ENCODE measurements at places on chromosomes 11 and 22.

DNA sequence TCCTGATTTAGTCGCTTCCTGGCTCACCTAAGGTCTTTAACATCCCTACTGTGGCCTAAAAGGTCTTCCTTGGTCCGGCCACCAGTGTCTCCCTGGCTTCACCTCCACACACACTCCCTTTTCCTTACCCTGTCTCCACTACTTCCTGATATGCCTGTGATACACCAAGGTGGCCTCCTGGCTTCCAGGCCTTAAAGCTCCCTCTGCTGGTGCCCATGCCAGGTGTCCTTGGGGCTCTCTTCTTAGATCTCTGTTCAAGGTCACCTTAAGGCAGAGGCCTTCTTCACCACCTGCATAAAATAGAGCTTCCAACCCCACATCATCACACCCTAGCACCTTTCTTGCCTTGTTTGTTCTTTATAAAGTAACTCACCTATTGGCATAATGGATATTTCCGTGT lies 787.7 kb downstream of the NTM start:
- DNase-seq = peak; percentile 32

DNA sequence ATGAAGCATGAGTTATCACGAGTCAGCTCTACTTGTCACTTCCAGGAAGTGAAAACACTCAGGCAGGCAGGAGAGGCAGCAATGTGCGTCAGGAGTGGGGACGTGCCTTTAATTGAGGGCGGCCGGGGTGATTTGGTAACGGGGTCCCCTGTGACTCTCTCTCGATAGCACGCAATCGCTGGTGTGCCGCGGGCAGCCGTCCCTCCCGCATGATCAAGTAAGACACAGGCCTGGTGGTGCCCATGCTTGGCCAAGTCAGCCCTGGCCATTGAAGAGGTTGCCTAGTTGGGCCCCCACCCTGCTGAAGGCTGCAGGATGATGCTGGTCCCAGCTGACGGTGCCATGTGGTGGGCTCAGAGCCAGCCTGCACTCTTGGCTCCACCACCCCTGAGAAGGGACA lies 29.7 kb downstream of the CACNG2 start:
- DNase-seq = no peak

DNA sequence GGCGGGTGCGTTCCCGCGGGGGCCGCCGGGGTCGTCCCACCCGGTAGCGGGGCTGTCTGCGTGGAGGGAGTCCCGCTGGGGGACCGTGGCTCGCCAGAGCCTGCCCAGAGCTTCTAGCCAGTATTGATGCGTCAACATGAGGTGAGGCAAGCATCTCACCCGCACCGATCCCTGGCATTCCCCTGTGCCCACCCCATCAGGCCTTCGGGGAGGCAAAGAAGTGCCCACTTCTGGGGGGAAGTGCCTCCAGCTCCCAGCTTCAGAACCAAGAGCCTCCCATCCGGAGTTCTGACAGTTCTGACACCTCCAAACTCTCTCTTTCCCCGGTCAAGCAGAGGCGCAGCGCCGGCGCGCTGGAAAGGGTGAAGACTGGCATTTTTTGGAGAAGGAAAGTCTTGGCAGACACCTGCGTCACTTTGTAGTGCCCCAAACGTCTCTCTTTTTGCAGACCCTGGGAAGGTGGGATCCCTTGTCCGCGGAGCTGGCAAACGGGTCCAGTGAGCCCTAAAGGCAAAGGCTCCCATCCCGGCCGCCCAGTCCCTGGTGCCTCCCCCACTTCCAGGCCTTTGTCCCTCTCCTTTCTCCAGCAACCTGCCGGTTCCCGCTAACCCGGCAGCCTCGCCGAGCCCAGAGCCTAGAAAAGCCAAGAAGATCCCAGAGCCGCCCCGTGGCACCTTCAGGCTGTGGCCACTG lies 3.2 kb upstream of the PAX6 start:
- no peak for DNase-seq

- DNase-seq = no peak
Observed at GRCh38 chr11:73559743-73560142, 38.2 kb downstream of the FAM168A start.

GRCh38 chr11:69531071-69531716 lies 49.7 kb downstream of the LINC01488 start:
- DNase-seq = no peak

DNA sequence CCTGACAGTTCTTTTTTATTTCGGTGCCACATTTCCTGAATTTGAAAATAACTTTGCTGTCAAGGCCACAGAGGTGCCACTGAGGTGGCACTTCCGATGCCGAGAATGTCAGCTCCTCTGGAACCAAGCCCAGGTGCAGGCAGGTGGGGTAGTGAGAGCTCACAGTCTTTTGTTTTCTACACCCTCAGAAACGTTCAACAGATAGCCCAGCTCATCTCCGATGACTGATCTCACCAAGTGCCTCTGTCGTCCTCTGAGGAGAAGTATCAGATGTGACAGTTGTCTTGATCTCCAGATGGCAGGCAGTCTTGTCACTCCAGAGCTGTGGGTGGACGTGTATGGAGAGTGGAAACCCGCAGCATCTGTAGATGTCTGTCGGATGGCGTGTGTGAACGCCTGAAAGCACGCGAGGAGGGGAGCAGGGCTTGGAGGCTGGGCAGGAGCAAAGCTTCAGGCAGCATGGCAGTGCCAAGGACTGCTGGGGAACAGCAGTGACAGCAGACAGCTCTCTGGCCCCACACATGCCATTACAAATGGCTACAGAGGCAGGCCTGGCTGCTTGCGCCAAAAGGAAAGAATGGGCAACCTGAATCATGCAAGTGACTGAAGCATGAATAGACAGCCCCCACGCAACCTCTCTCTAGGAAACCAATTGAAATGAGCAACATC lies 877.0 kb downstream of the OPCML start:
- DNase-seq = no peak

All from endothelial cell of umbilical vein (primary cell).